ENCODE measurements at places on chromosomes 16 and 17. TPM values are rescaled to one million over a fixed set of nuclear protein-coding genes. Genes with fewer than 3 reads are reported as not detected.
A peak's percentile ranks its signal among the peaks of the same experiment; 100 is the strongest.

DNA sequence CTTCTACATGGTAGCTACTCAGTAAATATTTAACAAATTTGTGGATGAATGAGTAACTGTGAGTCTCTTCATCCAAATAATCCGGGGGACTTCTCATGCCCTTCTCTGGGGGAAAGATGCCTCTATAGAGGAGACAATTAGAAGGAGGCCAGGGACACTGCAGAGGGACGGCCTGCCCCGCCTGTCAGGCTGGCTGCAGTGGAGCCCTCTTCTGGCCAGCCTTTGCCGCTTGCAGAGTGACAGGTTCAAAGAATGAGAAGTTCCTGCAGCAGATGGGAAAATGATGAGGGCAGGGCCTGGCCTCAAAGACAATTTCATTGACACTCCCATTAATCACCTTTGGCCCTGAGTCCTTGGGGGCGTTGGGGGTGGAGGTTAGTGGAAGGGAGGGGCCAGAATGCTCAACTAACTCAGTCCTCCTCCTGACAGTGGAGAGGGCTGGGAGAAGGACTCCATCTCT, 339.0 kb downstream of the MAF start:
- no peak overlapping the region for H3K27ac ChIP-seq
- no peaks in the 10 kb centered on the region for H3K4me1 ChIP-seq
- H3K27me3 ChIP-seq = no peaks in the 10 kb centered on the region
- DNase-seq = peak; percentile 42

GRCh38 chr16:84712138-84712671, 12.4 kb downstream of the USP10 start:
- H3K4me1 ChIP-seq = peaks cover 17% of the 10 kb centered on the region
- no peaks in the 10 kb centered on the region for H3K27me3 ChIP-seq
- H3K27ac ChIP-seq = no peak overlapping the region
- peak; percentile 58 for DNase-seq
- H3K4me3 ChIP-seq = no peak overlapping the region
- H3K36me3 ChIP-seq = no peaks in the 10 kb centered on the region

- H3K27me3 ChIP-seq = no peaks in the 10 kb centered on the region
- no peak for DNase-seq
- H3K4me1 ChIP-seq = no peaks in the 10 kb centered on the region
- H3K36me3 ChIP-seq = no peaks in the 10 kb centered on the region
- H3K4me3 ChIP-seq = no peak overlapping the region
These were observed 77.1 kb upstream of the SALL1 start for GRCh38 chr16:51228097-51228659.

- H3K27me3 ChIP-seq = no peaks in the 10 kb centered on the region
- H3K27ac ChIP-seq = no peak overlapping the region
- H3K36me3 ChIP-seq = no peaks in the 10 kb centered on the region
- no peaks in the 10 kb centered on the region for H3K4me1 ChIP-seq
These were observed 186.6 kb upstream of the SALL1 start for GRCh38 chr16:51337662-51338061.

GRCh38 chr17:42087042-42087701, 11.1 kb downstream of the ZNF385C start:
- no peak overlapping the region for H3K4me3 ChIP-seq
- no peaks in the 10 kb centered on the region for H3K4me1 ChIP-seq
- no peak overlapping the region for H3K27ac ChIP-seq
- DNase-seq = no peak
- no peaks in the 10 kb centered on the region for H3K36me3 ChIP-seq
- H3K27me3 ChIP-seq = no peaks in the 10 kb centered on the region

GRCh38 chr16:1621851-1622250, 9.7 kb downstream of the CRAMP1 start:
- no peak for DNase-seq
- H3K4me3 ChIP-seq = no peak overlapping the region
- no peaks in the 10 kb centered on the region for H3K27me3 ChIP-seq
- H3K27ac ChIP-seq = no peak overlapping the region
- H3K36me3 ChIP-seq = no peaks in the 10 kb centered on the region

GRCh38 chr17:65797101-65797500, 235.7 kb upstream of the AXIN2 start:
- H3K4me3 ChIP-seq = no peak overlapping the region
- no peak for DNase-seq
- H3K27ac ChIP-seq = no peak overlapping the region
- no peaks in the 10 kb centered on the region for H3K36me3 ChIP-seq

DNA sequence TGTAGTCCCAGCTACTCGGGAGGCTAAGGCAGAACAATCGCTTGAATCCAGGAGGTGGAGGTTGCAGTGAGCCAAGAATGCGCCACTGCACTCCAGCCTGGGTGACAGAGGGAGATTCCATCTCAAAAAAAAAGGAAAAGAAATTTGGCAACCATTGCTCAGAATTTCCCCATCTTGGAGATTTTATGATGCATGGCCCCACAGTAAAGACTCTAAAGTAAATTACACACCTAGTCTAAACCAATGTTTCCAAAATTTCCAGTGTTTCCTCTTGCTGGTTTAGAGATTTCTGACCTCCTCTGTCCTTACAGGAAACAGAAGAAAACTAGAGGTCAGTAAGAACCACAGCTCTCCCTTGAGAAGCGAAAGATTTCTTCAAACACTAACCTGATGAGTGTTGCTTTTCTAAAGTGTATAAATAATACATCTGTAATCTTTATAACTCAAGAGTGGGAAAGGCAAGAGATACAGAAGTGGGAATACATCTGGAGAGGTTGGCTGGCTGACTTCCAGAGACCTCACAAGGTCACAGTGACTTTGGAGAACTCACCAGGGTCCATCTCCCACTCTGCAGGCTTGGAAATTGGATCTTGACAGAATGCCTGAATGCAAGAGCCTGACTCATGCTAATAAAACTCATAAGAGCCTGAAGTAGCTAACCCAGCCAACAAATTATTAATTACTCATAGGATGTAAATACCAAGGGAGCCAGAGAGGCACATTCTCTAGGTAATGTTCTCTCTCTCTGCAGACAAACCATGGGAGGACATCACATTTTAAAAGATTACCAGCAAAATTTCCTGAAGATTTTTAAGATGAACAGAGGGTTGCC, 8.8 kb downstream of the ADAT1 start:
- no peaks in the 10 kb centered on the region for H3K4me1 ChIP-seq
- H3K27ac ChIP-seq = no peak overlapping the region
- no peak for DNase-seq

- no peaks in the 10 kb centered on the region for H3K36me3 ChIP-seq
- DNase-seq = no peak
- no peak overlapping the region for H3K27ac ChIP-seq
- H3K4me3 ChIP-seq = no peak overlapping the region
These were observed 34.0 kb downstream of the ZFHX3 start for GRCh38 chr16:73013974-73014373.

GRCh38 chr17:31548709-31549108, 157.2 kb downstream of the RAB11FIP4 start:
- no peak for DNase-seq
- H3K36me3 ChIP-seq = no peaks in the 10 kb centered on the region
- no peak overlapping the region for H3K4me3 ChIP-seq
- H3K27ac ChIP-seq = peak overlapping the region; percentile 86
- peaks cover 4% of the 10 kb centered on the region for H3K4me1 ChIP-seq

DNA sequence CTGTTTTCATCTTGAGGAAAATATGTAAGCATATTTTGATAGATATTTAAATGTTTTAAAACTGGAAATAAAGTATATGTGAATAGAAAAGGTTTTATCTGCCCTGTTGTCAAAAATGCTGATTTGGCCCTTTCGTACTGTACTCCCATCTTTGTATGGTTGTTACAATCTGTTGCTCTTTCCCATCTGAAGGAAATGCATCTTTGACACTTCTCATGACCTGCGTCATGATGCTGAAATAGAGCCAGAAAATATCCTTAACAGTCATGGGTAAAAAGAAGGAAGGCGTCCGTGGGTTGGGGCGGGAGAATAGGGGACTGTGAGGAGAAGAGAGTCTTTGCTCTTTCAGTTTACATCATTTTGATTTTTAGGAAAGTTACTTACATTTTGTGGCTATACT, 327.7 kb downstream of the BCAS3 start:
- DNase-seq = no peak
- no peaks in the 10 kb centered on the region for H3K27me3 ChIP-seq
- no peaks in the 10 kb centered on the region for H3K36me3 ChIP-seq
- no peak overlapping the region for H3K4me3 ChIP-seq

GRCh38 chr16:59591480-59591879, 857.4 kb upstream of the GOT2 start:
- no peaks in the 10 kb centered on the region for H3K27me3 ChIP-seq
- H3K36me3 ChIP-seq = no peaks in the 10 kb centered on the region
- no peak overlapping the region for H3K4me3 ChIP-seq
- H3K27ac ChIP-seq = no peak overlapping the region
- no peak for DNase-seq

DNA sequence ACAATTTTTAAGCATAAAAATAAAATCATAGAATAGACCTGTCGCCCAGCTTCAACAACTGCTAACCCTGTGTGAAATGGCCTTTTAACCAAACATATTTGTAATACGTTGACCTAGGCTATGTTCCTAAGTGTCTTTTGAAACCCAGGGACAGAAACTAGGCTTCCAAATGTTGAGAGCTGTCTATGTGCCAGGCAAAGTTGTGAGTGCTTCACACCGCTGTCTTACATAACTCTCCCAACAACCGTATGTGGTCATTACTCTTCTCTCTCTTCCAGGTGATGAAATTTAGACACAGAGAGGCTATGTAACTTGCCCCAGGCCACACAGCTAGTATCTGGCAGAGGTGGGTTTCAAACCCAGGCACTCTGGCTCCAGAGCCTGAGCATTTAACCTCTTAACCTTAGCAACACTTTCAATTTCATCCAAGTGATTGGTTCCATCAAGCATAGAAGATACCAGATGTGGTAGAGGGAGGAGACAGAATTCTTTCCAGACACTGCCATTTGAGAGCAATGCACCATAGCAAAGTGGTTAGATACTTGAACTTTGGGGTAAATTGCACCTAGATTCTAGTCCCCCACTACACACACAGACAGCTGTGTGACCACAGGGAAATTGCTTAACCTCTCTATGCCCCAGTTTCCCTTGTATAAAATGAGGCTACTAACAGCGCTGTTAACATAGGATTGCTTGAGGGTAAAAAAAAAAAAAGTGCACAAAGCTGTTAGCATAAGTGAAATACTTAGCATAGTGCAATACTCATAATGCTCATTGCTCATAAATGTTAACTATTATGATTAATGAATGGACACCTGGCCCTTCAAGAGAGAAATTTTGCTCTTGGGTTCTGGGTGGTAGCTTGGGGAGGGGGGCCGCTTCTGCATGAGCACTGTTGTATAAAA, 160.6 kb downstream of the IRX3 start:
- H3K36me3 ChIP-seq = no peaks in the 10 kb centered on the region
- no peaks in the 10 kb centered on the region for H3K27me3 ChIP-seq
- H3K27ac ChIP-seq = no peak overlapping the region
- DNase-seq = no peak
- H3K4me1 ChIP-seq = no peaks in the 10 kb centered on the region

- no peak overlapping the region for H3K4me3 ChIP-seq
- H3K27me3 ChIP-seq = no peaks in the 10 kb centered on the region
- peaks cover 5% of the 10 kb centered on the region for H3K4me1 ChIP-seq
- no peak for DNase-seq
- no peak overlapping the region for H3K27ac ChIP-seq
- H3K36me3 ChIP-seq = no peaks in the 10 kb centered on the region
These were observed 21.0 kb downstream of the CNOT1 start for GRCh38 chr16:58608601-58609136.

- no peak overlapping the region for H3K27ac ChIP-seq
- peak; percentile 8 for DNase-seq
- peaks cover 8% of the 10 kb centered on the region for H3K4me1 ChIP-seq
- H3K36me3 ChIP-seq = no peaks in the 10 kb centered on the region
These were observed 54.1 kb downstream of the XYLT1 start for GRCh38 chr16:17416461-17417311.

DNA sequence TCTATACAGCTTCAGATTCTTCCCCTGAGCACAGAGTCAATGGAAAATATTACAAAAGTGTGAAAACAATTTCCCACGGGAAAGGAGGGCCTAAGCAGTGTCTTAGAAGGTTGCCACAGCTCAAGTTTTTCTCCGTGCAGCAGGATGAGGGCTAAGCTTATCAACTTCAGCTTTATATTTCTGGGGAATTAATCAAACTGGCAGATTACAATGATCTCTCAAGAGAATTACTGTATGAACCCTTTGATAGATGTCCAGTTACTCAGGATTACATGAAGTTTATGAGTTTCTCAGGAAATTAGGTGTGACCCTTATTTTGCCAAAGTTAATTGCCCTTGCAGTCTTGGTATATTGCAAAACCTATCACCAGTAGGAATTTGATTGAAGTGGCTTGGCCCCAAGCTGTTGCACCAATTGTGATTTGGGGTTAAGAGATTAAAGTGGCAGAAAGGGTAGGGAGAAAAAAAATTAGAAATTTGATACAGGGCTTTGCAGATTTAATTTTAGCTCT, 298.4 kb downstream of the MAP2K6 start:
- peaks cover 36% of the 10 kb centered on the region for H3K4me1 ChIP-seq
- H3K36me3 ChIP-seq = no peaks in the 10 kb centered on the region
- H3K27me3 ChIP-seq = no peaks in the 10 kb centered on the region
- no peak for DNase-seq

DNA sequence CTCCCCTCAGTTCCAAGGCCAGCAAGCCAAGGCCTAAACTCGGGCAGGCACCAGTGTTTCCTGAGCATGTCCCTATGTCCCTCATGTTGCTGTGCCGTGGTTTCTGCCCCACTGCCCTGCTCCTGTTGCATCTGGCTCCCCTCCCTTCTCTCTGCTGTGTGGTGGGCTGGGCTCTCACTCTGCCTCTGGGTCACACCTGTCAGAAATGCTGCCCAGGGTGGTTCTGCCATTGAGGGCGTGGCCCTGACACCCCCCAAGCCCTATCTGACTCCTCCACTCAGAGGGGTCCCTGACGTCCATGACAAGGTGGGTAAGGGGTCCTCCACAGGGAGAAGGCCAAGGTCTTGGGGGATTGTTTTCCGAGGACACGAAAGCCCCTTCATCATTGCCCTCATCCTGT, 9.2 kb upstream of the ITGA3 start:
- H3K27me3 ChIP-seq = no peaks in the 10 kb centered on the region
- no peak overlapping the region for H3K27ac ChIP-seq
- no peak overlapping the region for H3K4me3 ChIP-seq
- no peaks in the 10 kb centered on the region for H3K36me3 ChIP-seq
- peaks cover 49% of the 10 kb centered on the region for H3K4me1 ChIP-seq

Gene KCTD11
- total RNA-seq = 6.6 TPM

Gene C17orf113
- total RNA-seq = 3.7 TPM

Gene STH
- total RNA-seq = not detected

Gene TLE7
- total RNA-seq = not detected

Gene SPNS2
- total RNA-seq = 7.9 TPM

Gene SLC47A1
- 10.0 TPM for total RNA-seq

Gene MRTFB
- total RNA-seq = 53.1 TPM

Gene CCL4L2
- not detected for total RNA-seq

Data from thyroid gland (tissue), 4 donors.